GM12891 (cell line): ENCODE measurements at places on chromosomes 7 and 10.

DNA sequence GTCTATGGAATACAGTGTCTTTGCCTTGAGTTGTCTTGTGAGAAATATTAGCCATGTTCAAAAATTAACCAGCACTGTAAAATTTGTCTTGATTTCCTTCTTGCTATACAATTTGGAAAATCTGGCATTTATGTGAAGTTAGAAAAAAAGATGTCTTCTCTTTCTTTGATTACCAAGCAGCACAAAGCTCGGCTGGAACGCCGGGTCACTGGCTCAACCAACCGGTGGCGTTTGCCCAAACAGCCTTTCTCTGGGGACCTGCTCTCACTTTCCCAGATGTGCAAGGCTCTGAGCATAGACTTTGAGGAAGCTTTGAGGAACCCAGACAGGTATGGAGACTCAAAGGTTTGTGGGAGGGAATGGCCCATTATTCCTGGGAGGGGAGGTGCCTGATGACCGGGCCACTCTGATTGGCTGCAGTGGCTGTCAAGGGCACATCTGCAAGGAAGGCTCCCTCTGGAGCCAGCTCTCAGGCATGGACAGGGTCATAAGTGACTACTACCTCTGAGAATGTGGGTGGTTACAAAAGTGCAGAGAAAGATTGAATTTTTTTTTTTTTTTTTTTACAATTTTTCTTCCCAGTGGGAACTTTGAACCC, 5.6 kb downstream of the BTBD16 start:
- DNase-seq: no peak

DNA sequence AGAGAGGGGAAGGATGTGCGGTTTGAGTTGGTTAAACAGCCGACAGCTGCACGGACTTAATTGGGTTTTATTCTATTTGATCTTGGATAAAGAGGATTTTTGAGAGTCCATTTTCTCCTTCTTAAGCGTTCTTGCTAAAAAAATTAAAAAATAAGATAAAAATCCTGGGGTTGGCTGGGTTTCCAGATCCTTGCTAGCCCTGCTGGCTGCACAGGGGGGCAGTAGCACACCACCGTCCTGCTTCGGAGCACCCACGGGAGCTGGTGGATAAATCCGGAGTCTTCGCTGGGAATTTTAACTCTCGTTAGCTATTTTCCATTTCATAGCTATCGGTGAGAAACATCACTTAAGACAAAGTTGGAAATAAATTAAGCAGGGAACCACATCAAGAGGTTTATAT, 792.0 kb downstream of the TYW1 start:
- DNase-seq: no peak

DNA sequence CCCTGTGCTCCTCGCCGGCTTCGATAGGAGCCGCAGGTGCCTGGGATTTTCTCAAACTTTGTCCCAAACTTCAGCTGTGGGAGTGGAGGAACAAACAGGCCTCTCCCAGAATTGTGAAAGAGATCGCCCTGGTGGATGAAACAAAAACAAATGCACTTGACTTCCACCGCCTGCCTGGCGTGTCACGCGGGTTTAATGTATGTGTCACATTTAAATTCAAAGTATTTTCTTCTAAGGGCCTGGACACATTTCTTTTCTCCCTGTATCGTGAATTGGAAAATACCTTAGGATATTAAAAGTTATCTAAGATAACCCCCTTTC, 694 bp upstream of the WASL start:
- no peak for DNase-seq

DNA sequence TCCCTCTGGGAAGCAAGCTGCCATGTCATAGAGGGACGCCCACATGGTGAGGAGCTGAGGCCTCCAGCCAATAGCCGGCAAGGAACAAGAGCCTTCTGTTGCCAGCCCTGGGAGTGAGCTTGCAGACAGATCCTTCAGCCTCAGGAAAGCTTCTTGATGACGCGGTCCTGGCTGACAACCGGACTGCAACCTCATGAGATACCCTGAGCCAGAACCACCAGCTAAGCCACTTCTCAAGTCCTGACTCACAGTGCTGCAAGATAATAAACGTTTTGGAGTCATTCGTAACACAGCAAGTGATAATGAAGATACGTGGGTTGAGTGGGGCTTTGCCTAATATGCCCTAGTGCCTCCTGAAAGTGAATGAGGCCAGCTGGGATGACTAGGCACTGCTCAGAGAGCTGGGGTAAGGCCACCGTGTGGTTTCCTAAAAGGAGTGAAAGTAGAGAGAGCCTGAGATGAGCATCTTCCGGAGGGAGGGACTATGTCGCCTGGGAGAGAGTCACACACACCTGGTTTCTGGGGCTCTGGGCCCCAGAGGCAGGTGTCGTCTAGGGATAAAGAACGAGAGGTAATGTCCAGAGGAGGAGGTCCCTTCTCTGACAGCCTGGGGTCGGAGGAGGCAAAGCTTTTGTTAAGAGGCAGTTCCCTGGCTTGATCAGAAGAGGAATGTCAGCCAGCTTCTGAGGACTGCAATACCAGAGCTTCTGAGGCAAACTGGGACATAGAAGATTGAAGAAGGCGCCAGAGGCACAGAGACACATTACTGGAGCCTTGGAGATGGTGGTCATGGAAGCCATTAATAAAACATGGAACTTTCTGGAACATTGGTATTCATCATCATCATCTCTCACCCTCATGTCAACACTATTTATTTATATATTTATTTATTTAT, 53.6 kb downstream of the PYROXD2 start:
- DNase-seq: peak; percentile 60

GRCh38 chr10:86795353-86795752, 38.9 kb downstream of the BMPR1A start:
- no peak for DNase-seq

GRCh38 chr7:2312267-2312929, 1.8 kb downstream of the SNX8 start:
- no peak for DNase-seq

DNA sequence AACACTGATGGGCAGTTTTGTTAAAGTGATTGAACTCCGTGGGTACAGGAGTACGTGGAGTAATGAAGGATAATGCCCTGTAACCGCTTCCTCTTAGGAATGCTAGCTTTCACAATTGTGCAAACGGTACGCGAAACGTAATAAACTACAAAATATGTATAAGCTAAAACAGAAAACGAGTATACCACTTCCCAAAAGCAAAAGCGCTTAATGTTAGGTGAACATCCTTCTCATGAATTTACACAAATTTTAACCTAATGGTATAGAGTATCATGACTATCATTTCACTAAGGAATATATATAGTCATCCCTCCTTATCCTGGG, 395 bp upstream of the ZNF25 start:
- no peak for DNase-seq

DNA sequence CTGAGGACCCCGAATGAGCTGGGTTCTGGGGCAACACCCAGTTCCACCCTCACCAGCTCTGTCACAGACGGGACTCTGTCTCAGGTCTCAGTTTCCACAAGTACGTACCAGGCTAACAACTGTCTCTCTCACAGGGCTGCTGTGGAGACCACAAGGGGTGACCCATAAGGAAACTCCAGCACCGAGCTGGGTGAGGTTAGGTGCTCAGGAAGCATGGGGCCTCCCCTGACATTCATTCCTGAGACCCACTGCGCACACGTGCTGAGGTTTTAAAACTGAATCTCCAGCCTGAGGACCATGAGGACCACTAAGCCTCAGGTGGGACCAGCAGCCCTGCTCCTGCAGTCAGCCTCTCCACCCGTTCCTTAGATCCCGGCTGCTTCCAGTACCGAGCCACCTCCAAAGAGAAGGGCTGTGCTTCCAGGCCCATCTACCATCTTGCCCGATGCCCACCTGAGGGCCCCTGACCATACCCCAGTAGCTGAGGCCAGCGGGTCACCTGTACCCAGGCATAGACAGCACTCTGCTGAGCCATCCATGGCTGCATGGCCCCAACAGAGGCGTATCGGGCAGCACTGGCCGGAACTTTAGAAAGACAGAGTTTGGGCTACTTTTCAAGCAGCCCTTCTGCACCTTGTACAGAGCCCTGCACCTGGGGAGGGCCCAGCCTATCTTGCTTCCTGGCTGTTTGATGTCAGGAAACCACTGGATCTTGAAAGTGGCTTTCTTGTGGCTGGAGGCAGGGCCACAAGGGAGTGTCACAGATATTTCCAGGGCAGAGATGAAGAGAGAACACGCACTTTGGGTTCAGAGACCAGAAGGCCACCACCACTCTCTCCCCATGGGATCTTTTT, 18.7 kb downstream of the HSPA12A start:
- DNase-seq: no peak

DNA sequence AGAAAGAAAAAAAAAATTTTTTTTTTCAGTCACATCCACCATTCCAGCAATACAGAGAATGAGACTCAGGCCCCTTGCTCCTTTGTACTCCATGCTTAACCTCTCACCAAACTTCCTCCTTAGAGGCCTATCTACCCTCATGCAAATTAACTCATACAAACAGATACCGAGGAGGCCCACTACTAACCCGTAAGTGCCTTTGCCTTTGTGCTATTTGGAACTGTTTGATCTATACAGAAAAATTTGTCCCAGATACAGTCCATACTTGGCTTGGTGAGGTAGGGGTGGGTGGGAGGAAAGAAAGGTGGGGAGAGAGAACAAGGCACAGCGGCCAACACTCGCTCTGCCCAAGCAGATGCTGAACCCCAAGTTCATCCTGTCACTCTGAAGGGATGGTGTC, 87.8 kb upstream of the DUSP5 start:
- peak; percentile 43 for DNase-seq

GRCh38 chr10:11530806-11531205, 80.6 kb downstream of the USP6NL start:
- no peak for DNase-seq

DNA sequence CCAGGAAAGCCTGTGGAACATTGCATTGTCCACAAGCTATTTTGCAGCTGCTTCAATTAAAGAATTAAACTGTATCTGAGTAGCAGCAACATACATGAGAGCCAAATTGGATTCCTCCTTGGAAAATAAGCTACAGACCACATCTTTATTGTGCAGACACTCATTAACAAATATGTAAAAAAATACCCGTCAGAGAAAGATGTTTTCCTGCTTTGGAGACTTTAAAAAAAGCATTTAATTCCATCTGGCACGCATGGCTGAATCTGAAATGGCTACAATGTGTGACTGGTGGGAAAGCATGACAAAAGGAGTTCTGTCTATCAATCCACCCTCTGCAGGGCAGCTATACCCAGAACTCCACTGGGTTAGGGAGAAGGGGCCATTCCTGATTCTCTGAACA, 73.1 kb upstream of the HPS1 start:
- no peak for DNase-seq

DNA sequence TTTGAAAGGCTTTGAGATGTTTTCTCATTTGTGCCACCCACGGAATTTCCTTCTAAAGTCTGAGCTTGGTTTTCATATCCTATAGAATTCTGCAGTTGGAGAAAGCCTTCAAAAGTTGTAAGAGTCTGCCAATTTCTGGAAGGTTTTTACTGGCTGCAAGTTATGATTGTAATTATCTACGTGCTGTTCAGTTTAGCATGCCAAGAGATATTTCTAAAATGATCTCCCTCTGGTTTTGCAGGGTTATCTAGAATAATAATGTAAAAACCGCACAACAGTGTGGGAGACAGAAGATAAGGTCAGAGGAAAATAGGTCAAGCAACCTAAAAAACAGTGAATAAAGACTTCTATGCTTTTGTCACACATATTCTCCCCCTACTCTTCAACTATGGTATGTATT, 69.3 kb downstream of the MTERF1 start:
- DNase-seq: no peak

- no peak for DNase-seq
Observed at GRCh38 chr7:89908736-89909135, 245.5 kb upstream of the STEAP1 start.

- no peak for DNase-seq
Observed at GRCh38 chr10:104028146-104028545, 57.5 kb downstream of the COL17A1 start.

- DNase-seq: no peak
Observed at GRCh38 chr10:67912331-67912946, 28.0 kb downstream of the SIRT1 start.

DNA sequence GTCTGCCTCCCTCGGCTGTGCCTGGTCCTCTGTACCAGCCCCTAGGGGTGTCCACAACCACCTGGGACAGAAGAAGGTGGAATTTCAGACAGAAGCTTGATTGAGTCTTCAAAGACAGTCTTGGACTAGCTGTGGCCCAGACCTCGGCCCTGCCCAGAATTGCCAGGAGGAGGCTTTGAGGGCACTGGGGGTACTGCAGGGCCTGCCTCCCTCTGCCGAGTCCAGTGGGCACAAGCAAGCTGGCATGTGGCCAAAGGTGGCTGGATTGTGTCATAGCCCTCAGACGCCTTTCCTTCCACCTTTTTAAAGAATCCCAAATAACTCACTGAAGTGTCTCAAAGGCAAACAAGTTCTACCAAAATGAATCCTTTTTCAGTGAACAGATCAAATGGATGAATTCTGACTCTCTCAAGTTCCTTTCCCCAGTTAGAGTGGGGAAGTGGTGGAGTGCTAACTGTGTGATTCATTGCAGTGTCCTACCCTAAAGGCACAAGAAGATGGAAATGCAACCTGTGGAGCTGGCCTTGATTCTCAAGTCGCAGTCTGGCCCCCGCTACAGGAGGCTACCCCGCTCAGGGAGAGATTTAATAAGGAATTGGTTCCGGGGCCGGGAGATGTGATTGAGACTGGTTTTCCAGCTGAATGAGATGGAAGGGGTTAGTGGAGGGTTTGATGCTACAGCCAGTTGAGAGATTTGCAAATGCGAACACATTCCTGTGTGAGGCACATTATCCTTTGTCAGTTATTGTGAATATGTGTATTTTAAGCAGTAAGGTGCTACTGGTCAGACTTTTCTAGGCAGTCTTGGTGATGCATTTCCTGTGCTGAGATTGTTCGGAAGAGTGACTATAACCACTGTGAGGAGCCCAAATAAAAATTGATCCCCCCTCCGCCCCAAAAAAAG, 28.8 kb upstream of the SLC26A4 start:
- no peak for DNase-seq

- DNase-seq: no peak
Observed at GRCh38 chr7:45889367-45890067, 1.2 kb downstream of the IGFBP1 start.

- no peak for DNase-seq
Observed at GRCh38 chr10:60124536-60124935, 218.2 kb upstream of the CCDC6 start.

DNA sequence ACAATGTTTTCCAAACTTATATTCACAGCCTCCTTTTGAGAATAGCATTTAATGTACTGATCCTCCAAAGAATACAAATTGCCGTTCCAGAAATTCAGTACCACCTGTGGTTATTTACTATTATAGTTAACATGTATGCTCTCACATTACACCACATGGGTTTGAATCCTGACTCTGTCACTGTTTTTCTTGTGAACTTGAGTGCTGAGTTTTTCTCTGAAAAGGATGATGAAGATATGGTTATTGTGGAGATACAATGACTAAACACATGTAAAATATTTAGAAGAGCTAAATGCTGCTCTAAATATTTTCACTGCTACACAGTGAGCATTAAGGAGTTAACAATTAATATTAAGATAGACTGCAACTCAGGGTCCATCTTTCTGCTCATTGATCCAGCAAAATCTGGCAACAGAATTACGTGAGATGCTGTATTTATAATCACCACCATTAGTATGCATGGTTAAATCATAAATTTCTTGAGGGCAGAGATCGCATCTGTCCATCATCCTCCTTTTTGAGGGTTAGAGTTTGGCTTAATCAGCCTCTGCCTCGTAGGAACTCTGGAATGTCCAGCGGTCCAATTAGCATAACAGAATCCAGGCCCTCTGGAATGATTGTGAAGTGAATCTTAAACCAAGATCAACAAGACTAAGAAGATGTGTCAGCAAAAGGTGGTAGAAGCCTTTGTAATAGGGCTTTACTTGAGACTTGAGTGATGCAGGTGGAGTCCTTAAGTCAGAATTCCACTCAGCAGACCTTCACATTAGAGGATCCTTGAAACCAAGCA, 152.8 kb downstream of the MACC1 start:
- no peak for DNase-seq

- peak; percentile 29 for DNase-seq
Observed at GRCh38 chr10:110207805-110208613, 604 bp downstream of the MXI1 start.

- DNase-seq: no peak
Observed at GRCh38 chr10:75121322-75121721, 9.9 kb downstream of the SAMD8 start.
